Suprapubic skin (tissue), 4 donors: ENCODE measurements at places on chromosomes 16 and 17.

DNA sequence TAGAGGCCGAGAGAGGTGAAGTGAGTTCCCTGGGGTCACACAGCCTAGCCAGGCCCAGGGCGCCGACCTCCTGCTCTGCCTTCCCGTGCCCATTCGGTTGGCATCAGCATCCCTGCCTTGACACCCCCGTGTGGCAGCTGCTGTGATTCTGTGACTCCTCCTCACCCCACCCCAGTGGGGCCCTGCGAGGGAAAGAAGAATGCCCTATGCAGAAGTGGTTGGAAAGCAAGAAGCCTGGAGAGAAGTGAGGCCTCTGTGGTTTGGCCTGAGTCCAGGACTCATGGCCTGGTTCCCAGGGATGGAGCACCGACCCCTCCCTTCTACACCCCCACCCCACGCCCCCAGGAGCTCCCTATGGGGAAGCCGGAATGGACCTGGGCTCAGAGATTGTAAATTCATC, 296.2 kb downstream of the SEC14L1 start:
- DNase-seq: no peak

DNA sequence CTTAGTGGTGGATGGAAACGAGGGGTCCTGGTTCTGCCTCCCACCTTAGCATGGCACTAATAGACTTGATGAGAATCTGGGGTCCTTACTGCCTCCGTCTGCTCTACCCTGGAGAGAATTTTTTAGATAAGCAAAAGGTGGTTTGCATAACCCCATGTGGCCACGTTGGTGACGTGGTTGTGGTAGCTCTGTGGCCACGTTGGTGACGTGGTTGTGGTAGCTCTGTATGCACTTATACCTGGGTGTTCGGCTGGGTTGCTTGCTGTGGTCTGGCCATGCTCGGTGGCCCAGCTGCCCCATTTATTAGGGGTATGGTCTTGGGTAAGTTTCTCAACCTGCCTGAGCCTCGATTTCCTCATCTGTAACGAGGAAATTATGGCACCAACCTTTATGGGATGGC, 13.0 kb downstream of the SPIRE2 start:
- no peak for DNase-seq

- DNase-seq: no peak
Observed at GRCh38 chr16:969508-970385, 1.0 kb downstream of the LMF1 start.

GRCh38 chr16:65684230-65684629, 562.4 kb upstream of the CDH11 start:
- no peak for DNase-seq

GRCh38 chr17:61313461-61314326, 85.9 kb upstream of the TBX2 start:
- no peak for DNase-seq

DNA sequence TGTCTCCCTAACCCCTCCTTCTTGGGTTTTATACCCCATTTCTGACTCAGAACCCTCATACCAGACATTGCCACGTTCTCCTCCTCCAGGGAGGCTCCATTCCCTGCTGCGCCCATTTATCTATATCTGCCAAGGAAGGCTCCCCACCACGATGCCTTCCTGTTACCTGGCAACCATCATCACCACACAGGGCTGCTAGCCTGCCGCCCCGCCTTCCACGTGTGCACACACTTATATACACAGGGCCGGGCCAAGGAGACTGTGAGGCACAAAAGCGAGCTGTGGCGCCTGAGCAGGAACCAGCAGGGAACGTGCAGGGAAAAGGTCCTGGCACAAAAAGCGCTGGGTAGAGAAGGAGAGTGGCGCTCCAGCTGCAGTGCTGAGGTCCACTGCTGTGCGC, 261.8 kb downstream of the CBLN1 start:
- DNase-seq: no peak

DNA sequence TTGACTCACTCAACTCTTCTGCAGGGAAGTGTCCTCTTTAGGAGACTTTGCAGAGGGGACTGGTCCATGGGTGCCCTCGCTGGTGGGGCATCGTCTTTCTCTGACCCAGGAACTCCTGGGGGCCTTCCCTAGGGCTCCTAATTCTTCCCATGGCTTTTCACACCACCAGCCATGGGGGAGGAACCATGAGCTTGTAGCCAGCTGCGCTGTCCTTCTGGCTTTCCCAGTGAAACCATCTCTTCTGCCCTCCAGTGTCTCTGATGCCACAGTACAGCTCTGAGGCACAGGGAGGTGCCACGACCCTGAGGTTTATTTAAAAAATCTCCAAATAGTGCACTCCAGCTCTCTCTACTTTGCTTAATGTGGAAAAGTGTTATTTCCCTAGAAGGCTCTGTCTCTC, 78.6 kb downstream of the SDR42E1 start:
- DNase-seq: peak; percentile 55

GRCh38 chr17:51159604-51160003, 6.2 kb downstream of the NME1 start:
- no peak for DNase-seq

GRCh38 chr17:76949913-76950695, 81.9 kb downstream of the MGAT5B start:
- no peak for DNase-seq

DNA sequence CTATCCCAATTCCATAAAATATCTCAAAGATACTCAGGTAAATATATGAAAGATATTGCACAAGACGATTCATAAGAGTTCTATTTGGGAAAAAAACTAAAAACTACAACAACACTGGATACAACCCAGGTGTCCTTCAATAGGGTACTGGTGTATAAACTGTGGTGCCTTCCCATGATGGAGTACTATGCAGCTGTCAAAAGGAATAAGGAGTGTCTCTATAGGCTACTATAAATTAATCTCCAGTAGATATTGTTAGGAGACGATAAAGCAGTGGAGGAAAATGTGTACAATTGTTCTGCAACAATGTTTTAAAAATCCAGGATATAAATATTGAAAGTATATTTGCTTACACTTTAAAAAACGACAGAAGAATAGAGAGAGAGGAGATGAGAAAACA, 2.4 kb upstream of the KRTAP4-12 start:
- DNase-seq: no peak
